Uterus (tissue), 4 donors: ENCODE measurements at places on chromosomes 4 and X.

DNA sequence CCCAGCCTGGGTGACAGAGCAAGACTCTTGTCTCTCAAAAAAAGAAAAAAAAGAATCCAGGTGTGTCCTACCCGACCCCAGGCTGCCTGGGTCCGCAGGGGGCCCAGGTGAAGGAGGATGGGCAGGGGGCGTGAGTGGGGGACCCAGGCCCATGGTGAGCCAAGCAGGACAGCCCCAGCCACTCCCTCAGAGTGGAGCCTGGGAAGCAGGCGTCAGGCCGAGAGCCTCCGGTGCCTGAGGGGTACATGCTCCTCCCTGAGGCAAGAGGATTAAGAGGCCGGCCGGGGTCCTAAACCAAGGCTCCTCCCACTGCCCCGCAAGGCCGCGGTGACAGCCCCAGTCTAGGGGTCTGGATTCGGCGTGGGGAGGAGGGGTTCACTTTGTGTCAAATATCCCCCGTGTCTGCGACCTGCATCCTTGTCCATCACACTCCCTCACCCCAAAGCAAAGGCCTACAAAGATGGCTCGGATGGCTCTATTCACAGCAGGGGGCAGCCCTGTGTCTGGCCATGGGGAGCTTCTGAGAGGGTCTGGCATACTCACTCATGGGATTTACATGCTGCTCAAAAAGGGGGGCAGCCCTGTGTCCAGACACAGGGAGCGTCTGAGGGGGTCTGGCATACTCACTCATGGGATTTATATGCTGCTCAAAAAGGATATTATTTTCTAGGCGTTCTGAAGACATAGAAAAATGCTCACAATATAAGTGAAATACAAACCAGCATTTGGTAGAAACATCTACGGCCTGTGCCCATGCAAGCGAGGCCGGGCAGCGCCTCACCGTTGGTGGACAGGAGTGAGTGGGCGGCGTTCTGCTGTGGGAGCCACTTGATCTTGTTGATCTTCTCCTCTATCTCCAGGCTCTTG is 94.6 kb downstream of the PPP2R2C start:
- no peak for DNase-seq

GRCh38 chrX:43728002-43728401 is 71.9 kb downstream of the MAOA start:
- DNase-seq: no peak

- DNase-seq: no peak
These were observed 803.0 kb downstream of the DMD start for GRCh38 chrX:32408389-32408788.

DNA sequence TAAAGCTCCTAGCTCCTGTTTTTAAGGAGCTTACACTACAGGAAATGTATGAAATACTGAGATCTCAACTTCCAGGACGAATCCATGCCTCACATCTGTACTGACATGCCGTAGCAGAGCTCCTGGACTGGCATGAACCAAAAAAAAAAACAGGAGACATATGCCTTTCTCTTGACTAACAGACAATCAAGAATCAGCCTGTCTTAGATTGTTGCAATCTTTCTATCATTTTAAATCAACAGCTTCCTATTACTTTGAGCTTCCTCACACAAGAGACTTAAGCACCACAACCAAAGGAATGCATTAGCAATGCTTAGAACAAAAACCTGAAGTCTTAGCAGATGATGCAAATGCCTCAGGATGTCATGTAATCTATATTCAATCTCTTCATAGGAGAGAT is 34.7 kb upstream of the AREG start:
- no peak for DNase-seq

- DNase-seq: no peak
These were observed 155.1 kb downstream of the PPP3CA start for GRCh38 chr4:101192244-101192643.

GRCh38 chrX:150772150-150772970 is 79.2 kb downstream of the MTMR1 start:
- peak; percentile 68 for DNase-seq

DNA sequence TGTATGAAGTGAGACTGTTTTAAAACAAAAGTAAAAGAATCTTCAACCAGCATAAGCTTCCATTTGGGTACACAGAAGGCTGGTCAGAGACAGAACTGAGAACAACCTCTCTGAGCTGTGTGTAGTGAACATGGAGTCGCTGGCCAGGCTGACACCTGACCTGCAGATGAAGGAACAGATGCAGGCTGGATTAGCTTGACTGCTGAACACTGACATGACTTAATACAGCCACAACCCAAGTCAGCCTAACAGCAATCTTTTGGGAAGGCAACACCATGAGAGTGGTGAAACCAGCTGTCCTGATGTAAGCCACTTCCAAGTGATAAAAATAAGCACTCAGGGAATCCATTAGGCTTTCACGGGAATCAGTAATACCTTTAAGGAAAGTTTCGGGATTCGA is 10.1 kb downstream of the SCARB2 start:
- no peak for DNase-seq

- DNase-seq: peak; percentile 24
These were observed at the start of gene CD38 for GRCh38 chr4:15778289-15779241. Gene CD38 (plus strand): TSS chr4:15778328. CDS start chr4:15778415, 87 bp downstream.
